Left hindlimb (tissue), 1 donor: ENCODE measurements at places on chromosomes 4 and X.

- no peak for DNase-seq
These were observed 52.8 kb upstream of the GPC4 start for GRCh38 chrX:133468051-133468450.

GRCh38 chrX:17680732-17681413 lies 56.4 kb upstream of the SCML1 start:
- no peak for DNase-seq

- peak; percentile 42 for DNase-seq
These were observed 1.3 kb downstream of the AFF1 start for GRCh38 chr4:86935853-86936733.

- no peak for DNase-seq
These were observed 39.0 kb upstream of the PROM1 start for GRCh38 chr4:16122784-16123183.

- DNase-seq, result no peak
These were observed 750.3 kb downstream of the FAT4 start for GRCh38 chr4:126065016-126065415.

DNA sequence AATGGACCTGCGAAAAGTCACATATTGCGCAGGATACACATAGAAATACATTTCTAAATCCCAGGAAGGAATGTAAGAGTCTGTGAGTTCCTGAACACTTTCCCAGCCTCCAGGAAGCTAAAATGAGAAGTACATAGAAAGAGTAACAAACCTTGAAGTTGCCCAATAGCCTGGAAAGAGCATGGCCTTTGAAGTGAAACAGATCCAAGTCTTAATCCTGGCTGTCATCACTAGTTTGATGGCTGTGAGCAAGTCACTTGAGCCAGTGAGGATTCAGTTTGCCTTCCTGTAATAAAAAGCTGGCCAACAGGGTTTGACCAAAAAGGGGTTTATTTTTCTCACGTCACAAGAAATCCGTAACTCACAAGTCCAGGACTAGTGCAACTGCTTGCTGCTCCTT lies 69.8 kb downstream of the ARHGEF38 start:
- DNase-seq, result no peak

- DNase-seq, result no peak
These were observed 642.9 kb downstream of the STPG2 start for GRCh38 chr4:97500423-97500822.

- DNase-seq, result no peak
These were observed 29.0 kb upstream of the UBE2K start for GRCh38 chr4:39668887-39669286.

DNA sequence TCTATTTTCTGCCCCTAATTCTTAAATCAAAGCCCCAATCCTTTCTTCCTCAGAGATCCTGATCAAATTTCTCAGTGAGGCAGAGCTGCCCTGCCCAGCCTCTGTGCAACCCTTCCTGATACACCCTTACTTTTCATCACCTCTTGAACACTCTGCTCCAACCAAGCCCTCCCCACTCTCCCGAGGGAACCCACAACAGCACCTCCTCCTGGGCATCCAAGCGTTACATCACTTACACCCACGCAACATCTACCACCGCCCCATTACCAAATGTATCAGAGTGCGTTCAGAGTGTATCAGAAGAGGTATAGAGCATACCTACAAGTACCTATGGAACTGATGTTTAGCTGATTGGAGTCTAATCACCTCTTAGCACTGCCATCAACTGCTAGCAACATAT lies 186.5 kb downstream of the RAP1GDS1 start:
- DNase-seq, result no peak

- DNase-seq, result no peak
These were observed 8.0 kb downstream of the XPNPEP2 start for GRCh38 chrX:129746557-129747470.

- peak; percentile 61 for DNase-seq
These were observed 723 bp downstream of the WDFY3 start for GRCh38 chr4:84965553-84966381.

GRCh38 chr4:113788888-113789287 lies 27.4 kb upstream of the CAMK2D start:
- DNase-seq, result no peak

DNA sequence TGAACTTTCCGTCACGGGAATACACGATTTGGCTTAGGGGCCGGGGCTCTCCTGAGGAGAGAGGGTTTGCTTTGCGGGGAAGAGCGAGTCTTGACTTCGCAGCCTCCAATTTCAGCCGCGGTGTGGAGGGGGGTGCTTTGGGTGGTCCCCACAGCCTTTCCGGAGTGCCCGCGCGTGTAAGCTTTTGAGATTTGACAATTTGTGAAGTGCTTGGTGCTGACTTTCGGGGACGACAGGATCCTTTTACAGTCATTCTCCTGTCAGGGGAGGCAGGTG lies 355 bp downstream of the SCML1 start:
- peak; percentile 51 for DNase-seq
